ENCODE measurements at places on chromosomes 12 and 14.

DNA sequence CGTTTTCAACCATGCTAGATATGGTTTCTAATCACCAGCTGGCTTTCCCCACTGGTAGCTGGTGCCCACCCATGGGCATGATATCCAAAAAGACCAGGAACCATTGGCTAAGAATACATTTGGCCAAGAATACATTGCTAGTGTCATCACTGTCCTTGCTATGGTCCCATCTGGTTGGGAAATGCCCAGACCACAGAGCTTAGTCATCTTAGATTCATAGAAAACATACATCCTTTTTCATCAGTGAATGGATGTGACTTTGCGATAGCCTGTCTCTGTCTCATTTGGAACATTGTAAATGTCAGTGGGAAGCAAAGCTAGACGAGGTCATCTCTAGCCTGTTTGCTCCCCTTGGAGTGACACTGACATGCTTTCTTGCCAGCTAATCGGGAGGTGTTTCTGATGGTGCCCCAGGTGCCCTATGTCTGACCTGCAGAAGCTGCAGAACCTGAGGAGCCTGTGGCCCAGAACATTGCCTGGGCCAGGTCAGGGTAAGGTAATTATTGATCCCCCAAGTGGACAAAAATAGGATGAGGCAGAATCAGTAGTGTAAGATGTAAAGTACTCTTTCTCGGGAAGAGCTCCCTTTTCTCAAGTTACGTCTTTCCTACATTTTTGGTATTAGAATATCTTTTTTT is 194.8 kb downstream of the SLC41A2 start:
- DNase-seq, result no peak

DNA sequence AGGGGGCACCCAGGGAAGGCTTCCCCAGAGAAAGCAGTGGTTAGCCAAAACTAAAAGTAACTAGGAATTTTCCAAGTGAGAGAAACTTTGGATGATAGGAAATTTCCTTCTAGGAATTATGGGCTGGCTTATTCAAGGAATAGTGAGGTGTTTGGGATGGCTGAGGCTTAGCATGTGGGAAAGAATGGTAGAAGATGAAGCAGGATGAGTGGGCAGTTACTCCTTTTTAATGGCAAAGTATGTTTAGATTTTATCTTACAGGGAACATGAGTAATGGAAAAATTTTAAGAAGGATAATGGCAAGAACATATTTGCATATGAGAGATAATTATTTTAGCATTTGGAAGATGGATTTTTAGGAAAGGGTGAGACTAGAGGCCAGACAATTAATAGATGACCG is 197.6 kb downstream of the SLC38A4 start:
- no peak for DNase-seq

DNA sequence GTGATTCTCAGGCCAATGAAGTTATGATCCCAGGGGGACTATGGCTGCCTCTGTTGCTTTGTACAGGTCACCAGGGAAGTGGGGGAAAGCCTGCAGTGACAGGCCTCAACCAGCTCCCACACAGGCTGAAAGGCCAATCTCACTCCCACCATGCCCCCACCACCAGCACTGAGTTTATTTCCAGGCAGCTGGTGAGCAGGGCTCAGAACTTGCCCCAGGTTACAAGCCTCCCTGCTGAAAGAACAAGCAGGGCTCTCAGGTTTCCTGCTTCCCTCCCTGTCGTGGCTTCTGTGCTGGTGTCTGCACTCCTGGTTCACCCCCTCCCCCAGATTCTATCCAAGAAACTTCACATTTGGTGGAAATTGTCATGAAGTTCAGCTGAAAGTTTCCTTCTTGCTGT is 260.3 kb downstream of the CCDC59 start:
- no peak for DNase-seq

GRCh38 chr12:3871356-3871755 is 1.8 kb downstream of the PARP11 start:
- DNase-seq, result no peak

- DNase-seq, result no peak
Measured at GRCh38 chr12:9649532-9649940, 20.0 kb upstream of the CLEC2D start.

GRCh38 chr12:8953773-8954402 is 4.4 kb upstream of the M6PR start:
- no peak for DNase-seq

GRCh38 chr12:104163631-104164030 is 25.6 kb upstream of the NFYB start:
- no peak for DNase-seq

DNA sequence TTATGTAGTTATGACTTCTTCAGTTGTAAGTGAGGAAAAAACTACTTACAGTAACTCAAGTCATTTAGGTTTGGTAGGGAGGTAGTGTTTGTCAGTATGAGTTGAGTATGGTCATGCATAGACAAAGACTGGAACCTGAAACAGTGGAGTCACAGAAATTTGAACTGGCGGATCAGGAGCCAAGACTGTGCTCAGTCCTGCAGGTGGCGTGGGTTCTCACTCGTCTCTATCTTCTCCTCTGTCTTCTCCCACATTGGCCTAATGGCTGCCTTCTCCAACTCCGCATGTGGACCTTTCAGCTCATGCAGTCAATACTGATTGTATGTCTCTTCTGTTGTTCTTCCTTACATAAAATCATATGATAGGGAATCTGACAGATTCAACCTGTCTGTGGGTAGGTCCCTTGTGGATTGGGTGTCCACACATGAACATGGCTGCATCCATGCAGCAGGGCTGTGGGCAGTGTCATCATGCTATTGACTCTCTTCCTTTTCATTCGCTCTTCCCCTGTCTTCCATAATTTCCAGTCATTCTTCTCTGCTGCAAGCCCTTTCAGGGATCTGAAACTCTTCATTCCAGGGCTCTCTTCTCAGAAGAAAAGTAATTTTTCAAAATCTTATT is 78.8 kb upstream of the NEDD1 start:
- no peak for DNase-seq

- no peak for DNase-seq
Measured at GRCh38 chr12:95877622-95878021, 18.9 kb downstream of the SNRPF start.

- no peak for DNase-seq
Measured at GRCh38 chr12:47794679-47795078, 21.6 kb downstream of the SLC48A1 start.

GRCh38 chr14:94295360-94296180 is 2.5 kb upstream of the SERPINA10 start:
- no peak for DNase-seq

GRCh38 chr14:103500148-103500990 is 22.3 kb downstream of the CKB start:
- peak; percentile 62 for DNase-seq

- DNase-seq, result no peak
Measured at GRCh38 chr14:23636317-23637211, at the start of gene DHRS2. Gene DHRS2, plus strand, starts transcription at chr14:23636364. Its CDS starts 2,501 bp downstream, at chr14:23638865.

DNA sequence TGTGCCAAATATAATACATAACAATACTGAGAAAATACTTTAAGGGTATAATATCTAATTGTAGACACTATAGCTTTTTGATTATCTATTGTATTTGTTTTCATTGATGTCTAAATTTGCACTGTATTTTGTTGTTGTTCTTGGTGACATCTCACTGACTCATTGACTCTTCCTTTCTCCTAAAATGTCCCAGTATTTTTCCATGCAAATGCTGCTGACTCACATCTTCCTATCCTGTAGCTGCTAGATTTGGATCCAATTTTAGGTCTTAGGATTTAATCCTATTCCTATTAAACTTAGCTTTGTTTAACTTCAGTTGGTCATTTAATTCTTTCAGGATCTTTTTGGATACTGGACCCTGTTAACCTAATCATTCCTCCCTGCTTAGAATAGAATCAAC is 148.5 kb downstream of the TMTC2 start:
- DNase-seq, result peak; percentile 52

Data from SW 1271 (cell line).